ENCODE measurements at places on chromosomes 4 and X.

DNA sequence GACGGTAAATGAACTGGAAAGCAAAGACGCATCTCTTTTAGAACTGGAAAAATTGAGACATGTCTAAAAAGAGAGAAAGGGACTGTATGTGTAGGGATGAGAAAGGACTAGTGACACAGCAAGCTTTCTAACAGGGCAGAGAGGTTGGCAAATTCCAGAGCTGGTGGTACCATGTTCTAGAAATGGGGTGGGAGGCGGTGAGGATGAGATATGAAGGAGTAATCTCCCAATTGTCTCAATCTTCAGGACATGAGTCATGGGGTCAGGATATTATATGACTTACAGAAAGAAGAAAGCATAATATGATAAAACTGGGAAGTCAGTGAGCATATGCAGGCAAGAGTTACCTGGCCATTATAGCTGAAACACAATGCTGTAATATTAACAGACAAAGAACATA lies 14.2 kb downstream of the TAB3 start:
- no peak for DNase-seq

GRCh38 chr4:8200302-8200975 lies 1.3 kb downstream of the SH3TC1 start:
- no peak for DNase-seq

GRCh38 chrX:105515561-105515960 lies 295.1 kb upstream of the TEX13A start:
- no peak for DNase-seq

DNA sequence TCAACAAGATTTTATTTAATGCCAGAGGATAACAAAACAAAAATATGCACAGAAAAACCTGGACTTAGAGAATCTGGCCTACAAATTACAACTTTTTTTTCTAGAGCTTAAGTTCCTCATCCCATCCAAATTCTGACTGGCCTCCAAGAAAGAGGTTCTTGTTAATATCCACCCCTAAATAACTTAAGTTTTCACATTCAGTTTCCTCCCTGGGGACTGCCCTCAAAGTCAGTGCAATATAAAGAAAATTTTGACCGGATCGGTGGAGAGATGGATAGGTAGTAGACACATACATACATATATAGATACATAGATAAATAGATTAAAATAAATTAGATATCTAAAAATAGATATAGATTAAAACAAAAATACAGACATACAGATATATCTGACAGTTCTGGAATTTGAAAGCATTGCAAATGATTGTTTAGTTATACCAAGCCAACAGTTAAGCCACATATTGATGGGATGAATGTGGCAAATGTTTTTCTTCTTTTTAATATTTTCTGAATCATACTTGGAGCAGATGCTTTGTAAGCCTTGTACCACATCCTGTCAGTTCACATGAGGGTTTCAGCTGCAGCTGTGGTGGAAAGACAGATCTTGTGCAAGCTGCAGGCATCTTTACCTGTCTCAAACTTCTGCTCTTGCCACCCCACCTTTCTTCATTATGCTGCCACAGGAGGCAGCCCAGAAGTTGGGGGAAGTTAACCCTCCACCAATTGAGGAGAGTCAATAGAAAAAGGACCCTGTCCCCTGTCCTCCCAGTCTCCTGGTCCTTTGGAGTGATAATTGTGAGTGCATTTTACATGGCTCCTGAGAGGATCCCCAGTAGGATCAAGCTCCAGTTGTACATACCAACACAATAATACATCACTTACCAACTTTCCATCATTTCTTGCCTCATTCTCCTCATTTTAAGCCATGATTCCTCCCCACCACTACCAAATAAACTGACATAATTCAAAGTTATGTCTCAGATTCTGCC lies 58.5 kb upstream of the PRDM8 start:
- no peak for DNase-seq

GRCh38 chr4:40462326-40462725 lies 127.2 kb downstream of the CHRNA9 start:
- no peak for DNase-seq

GRCh38 chr4:90951037-90951436 lies 823.8 kb downstream of the CCSER1 start:
- no peak for DNase-seq

DNA sequence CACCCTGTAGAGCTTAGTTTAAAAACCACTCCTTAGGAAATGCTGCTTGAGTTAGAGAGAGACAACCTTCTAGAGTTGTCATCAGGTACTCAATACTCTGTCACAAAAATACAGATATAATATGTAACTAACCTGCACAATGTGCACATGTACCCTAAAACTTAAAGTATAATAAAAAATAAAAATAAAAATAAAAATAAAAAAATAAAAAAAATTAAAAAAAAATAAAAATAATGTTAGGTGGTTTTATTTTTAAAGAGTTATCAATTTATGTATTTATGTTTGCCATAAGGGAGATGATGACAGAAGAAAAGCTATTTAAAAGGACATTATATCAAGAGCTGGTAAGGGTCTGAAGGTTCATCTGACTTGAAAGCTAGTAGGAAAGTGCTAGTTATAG lies 397.9 kb downstream of the TMA16 start:
- DNase-seq, result no peak
